ENCODE measurements at places on chromosomes 6 and 20.

DNA sequence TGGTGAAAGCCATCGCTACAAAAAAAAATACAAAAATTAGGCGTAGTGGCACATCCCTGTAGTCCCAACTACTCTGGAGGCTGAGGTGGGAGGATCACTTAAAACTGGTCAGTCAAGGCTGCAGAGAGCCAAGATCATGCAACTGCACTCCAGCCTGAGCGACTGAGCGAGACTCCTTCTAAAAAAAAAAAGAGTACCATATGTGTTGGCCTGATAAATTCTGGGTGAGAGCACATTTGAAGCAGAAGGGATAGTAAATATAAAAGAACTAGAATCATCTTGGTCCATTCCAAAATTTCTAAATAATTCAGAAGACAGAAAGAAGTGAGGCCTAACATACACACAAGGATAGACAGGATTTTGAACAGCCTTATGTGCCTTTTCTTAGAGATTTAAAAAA is 2.2 kb downstream of the IBTK start:
- DNase-seq = no peak
- peaks cover 2% of the 10 kb centered on the region for H3K36me3 ChIP-seq
- H3K4me3 ChIP-seq = peak overlapping the region; percentile 94
- no peak overlapping the region for H3K27ac ChIP-seq
- no peaks in the 10 kb centered on the region for H3K27me3 ChIP-seq

GRCh38 chr6:156651486-156651885 is 125.7 kb upstream of the ARID1B start:
- H3K4me3 ChIP-seq = no peak overlapping the region
- H3K27ac ChIP-seq = no peak overlapping the region
- peaks cover 5% of the 10 kb centered on the region for H3K27me3 ChIP-seq
- no peaks in the 10 kb centered on the region for H3K4me1 ChIP-seq
- DNase-seq = no peak

DNA sequence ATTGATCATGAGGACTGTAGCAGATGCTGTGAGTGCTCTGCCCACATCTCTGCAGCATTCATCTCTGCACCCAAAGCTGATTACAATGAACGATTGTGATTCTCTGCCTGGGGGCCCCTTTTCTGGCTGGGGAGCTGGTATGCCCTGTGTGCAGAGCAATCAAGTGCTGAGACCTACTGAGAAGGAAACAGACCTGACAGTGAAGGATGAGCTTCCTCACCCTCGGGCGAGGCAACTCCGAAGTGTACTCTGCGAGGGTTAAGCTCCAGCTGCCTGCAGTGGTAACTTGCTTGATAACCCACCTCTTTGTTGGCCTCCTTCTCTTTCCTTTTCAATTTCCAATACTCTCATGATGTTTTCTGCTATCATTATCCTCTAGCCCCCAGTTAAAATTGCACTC is 289.7 kb upstream of the RNF24 start:
- H3K4me3 ChIP-seq = no peak overlapping the region
- H3K27ac ChIP-seq = no peak overlapping the region
- no peaks in the 10 kb centered on the region for H3K36me3 ChIP-seq
- H3K27me3 ChIP-seq = no peaks in the 10 kb centered on the region
- peaks cover 13% of the 10 kb centered on the region for H3K4me1 ChIP-seq

- no peak for DNase-seq
- no peak overlapping the region for H3K27ac ChIP-seq
- no peak overlapping the region for H3K4me3 ChIP-seq
These were observed 119.0 kb upstream of the RNF24 start for GRCh38 chr20:4134355-4134834.

- H3K27ac ChIP-seq = no peak overlapping the region
- H3K27me3 ChIP-seq = no peaks in the 10 kb centered on the region
- peaks cover 35% of the 10 kb centered on the region for H3K4me1 ChIP-seq
- H3K36me3 ChIP-seq = no peaks in the 10 kb centered on the region
These were observed 17.9 kb upstream of the PNPLA1 start for GRCh38 chr6:36252005-36252404.
